ENCODE measurements at places on chromosomes 5 and 9.

DNA sequence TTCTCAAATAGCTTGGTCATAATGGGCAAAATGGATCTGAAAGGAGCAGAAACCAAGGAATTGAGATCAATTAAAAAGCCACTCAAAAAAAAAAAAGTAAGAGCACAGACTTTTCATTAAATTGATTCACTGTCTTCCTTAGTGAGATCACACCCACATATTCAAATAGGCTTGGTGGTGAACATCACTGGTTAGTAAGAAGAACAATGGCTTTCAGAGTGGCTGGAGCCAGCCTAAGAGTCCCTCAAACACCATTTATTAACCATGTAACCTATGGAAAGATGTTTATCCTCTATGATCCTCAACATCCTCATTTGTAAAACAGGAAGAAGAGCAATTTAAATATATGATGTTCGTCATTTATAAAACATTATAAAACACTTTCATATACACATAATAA lies 12.4 kb downstream of the CCDC112 start:
- no peak for DNase-seq

DNA sequence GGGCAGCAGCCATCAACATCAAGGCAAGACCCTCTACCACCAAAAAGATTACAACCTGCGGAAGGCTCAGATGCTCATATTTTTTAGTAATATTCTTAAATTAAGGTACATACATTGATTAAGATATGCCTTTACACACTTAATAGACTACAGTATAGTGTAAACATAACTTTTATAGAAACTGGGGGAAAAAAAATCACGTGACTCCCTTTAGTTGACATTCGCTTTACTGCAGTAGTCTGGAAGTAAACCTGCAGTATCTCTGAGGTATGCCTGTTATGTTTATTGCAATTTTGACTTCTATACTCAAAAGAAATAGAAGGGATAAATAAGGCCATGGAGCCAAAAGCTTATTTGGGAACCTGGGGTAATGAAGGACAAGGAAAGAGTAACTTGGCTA lies 15.1 kb upstream of the GCNT4 start:
- DNase-seq = no peak

GRCh38 chr5:153572411-153573145 lies 82.1 kb downstream of the GRIA1 start:
- no peak for DNase-seq

DNA sequence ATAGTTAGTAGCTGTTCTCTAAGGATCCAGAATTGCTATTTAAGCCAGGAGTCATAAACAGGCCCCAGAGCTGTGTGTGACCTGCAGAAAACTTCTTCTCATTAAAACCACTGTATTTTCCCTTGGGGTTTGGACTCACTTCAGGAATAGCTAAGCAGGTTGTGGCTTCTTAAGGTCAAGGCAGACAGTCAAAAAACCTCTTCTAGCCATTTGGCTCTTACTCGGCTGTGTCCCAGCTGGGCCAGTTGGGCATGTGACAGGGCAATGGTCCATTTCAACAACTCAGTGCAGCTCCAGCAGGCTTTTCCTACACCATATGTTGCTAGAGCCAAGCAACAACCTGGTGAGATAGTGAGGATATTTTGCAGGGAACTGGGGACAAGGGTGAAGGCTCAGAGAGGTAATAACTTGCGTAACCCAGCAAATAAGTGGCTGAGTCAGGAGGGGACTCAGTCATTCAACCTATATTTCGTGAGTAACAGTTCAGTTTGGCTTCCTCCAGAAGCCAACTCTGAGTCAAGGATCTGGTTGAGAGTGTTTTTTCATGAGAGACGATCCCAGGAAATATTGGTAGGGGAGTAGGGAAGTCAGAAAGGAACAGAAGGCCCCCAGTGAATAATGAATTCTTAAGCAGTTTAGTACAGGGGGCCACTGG lies 115.4 kb upstream of the PPP2R2B start:
- no peak for DNase-seq

GRCh38 chr5:66675406-66675805 lies 79.2 kb downstream of the MAST4 start:
- DNase-seq = no peak

GRCh38 chr9:38388283-38389223 lies 3.9 kb upstream of the ALDH1B1 start:
- DNase-seq = no peak

DNA sequence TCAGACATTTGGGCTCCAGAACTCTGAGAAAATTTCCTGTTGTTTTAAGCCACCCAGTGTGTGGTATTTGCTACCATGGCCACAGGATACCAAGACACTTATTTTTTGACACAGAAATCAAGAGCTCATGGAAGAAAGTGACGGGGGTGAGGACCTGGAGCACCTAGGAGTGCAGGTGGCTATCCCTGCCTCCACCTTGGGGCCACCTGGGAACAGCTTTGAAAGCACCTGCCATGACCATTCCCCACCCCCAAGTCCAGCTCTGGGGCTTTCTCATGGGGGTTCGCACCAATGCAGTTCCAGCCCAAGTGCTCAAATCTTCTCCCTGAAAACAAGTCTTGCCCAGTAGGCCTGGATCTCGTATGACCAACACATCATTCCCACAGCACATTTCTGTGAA lies 214.9 kb upstream of the IRX1 start:
- DNase-seq = no peak

- DNase-seq = no peak
Measured at GRCh38 chr5:115720888-115721287, 95.1 kb upstream of the TMED7 start.

DNA sequence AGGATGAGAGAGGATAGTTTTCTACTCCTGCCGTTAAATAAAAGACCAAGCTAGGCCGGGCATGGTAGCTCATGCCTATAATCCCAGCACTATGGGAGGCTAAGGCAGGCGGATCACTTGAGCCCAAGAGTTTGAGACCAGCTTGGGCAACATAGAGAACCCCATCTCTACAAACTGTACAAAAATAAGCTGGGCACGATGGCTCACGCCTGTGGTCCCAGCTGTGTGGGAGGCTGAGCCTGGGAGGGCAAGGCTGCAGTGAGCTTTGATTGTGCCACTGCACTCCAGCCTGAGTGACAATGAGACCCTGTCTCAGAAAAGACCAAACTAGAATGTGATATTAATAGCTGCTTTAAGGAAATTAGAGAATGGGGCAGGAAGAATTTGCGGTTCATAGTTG lies 158.4 kb downstream of the NIPBL start:
- DNase-seq = no peak

DNA sequence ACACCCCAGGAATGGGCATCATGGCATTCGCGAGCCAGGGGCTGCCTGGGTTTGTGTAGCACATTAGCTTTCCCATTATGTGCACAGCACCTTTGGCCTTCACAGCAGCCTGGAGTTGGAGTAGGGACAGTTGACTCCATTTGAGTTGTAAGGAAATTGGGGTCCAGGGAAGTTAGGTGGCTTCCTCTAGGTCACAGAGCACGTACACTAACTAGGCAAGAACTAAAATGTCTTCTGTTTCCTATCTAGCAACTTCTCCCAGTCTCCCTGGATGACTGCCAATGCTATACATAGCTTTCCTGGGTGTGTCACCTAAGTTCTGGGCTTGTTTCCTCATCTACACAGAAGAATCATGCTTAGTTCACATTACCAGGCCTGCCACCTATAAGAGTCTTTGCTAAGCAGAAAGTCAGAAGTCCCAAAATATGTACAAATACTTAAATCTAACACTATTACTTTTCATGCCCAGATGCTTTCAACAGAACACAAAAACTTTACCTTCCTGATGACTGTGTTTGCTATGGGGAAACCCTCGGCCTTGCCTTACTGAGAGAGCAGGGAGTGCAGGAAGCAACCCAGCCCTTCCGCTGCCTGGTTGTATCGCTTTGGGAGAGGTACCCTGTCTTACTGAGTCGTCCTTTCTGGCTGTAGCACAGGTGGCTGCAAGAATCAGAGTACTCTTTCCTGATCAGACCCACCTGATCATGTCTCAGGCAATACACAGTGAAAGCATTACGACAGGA lies 12.0 kb downstream of the MACROH2A1 start:
- DNase-seq = no peak

DNA sequence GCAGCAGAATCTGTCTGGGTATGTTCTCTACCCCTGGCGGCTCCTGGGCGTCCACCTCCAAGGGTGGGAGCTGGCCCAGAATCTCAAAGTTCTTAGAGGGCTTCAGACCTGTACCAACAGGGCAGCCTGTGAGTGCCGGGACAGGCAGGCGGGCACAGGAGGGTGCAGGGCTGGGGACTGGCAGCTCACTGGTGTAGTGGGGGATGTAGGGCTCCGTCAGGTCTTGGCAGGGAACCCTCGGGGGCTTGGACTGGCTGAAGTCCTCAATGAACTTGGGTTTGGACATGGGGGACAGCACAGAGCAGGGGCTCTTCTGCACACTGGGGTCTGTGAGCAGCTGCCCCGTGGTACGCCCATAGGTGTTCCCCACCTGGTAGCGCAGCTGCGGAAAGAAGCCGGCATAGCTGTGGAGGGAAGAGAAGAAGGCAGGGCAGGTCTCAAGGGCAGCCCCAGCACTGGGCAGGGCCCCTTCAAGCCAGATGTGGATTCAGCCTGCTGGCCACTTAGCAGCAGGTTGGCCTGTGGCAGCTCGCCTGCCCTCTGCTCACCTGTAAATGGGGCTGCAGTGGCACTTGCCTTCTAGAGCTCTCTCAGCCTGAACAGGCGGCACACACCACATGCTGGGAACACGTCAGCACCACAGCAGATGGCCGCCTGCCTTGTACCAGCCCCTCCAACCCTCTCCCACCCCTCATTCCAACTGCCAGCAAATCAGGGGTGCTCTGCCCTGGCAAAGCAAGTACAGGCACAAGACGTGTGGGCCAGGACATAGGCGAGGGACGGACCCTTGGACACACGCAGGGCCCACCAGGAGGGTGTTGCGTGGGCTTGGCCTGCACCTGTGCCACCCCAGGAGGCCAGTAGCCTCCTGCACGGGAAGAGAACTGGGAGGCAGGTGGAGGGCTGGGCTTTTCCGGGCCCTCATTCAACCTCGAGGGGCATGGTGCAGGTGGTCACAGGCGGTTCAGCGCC lies 4.6 kb downstream of the TUBB4B start:
- no peak for DNase-seq

DNA sequence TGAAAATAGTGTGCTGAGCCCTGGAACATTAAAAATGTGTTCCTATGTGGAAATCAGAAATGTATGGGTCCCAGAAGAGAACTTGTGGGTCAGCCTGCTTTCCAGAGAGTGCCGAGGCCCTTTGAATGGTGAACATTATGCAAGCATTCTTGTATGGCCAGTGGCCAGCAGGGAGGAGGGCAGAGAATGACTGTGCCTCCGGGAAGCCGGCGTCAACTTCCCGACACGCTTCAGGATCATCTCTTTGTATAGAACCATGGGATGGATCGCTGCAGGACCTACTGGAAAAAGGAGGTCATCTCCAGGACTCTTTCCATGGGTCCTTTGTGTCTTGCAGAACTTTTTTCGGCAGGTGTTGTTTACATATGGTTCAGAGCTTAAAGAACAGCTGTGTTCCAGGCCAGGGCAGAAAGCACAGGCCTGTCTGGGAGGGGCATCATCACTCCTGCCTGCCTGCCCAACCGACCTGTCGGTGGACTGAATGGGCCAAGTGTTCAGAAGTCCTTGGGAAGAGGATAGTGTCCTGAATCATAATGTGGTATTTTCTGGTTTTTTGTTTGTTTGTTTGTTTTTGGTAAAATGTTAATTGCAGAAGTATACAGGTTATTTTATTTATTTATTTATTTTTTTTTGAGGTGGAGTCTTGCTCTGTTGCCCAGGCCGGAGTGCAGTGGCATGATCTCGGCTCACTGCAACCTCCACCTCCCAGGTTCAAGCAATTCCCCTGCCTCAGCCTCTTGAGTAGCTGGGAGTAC lies 9.0 kb downstream of the PRRC2B start:
- no peak for DNase-seq

DNA sequence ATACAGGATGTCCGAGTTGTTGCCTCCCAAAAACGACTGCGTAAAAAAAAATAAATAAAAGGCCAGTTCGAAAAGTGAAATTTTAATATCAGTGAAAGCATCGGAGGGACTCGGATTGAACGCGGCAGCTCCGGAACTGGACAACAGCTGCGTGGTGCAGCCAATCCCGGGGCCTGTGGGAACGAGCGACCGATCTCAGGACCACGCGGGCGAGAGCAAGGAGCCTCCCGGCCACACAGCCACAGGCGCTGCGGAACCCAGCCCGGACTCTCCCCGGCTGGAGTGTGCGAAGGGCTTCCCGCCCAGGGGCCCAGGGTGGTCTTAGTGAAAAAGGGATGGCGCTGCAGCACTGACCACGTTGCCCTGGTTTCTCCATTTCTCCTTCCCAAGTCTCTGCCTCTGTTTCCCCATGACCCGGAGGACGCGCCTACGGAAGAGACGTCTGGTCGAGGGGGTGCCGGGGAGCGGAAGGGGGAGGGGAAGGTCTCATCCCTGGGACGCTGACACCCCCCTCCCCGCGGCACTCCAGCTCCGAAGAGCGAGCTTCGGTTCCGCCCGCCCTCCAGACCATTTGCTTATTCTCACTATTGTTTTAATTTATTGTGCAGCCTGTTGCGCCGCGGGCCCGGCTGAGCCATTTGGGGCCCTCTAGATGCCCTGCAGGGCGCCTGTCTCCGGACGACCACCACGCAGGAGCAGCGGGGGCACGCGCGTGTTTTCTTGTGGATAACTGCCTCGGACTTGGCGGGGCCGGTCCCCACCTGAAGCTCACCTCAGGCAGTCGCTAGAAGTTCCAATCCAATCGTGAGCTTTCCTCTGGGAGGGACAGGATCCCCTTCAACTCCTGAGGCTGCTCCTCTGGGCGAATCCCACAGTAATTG lies 303.0 kb downstream of the PARP8 start:
- DNase-seq = no peak

DNA sequence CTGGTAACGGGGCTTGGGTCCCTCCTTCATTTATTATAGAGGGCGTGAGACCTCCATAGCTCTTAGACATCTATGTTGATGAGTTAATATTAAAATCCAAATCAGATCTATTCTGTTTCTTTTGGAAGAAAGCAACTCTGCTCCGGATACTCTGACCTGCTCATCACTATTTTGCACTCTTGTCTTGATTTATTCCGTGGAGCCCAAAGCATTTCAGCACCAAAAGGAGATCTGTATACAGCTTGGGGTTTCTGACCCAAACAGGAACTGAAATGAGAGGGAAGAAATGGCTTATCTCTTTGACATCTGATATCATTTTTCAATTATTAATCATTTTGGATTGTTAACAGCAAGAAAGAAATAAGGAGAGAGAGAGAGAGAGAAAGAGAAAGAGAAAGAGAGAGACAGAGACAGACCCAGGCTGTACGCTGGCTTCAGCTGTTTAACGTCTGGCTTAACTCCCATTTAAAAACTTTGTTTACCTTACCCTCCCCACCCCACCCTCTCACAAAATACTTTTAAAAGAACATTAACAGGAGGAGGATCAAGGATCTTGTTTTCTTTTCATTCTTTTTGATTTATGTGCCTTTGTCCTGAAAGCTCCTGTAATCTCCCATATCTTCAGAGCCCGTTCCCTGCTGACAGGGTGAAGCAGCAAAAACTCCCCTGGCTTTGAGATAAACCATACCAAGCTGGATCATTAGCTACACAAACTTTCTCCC lies 231.4 kb upstream of the TUT7 start:
- DNase-seq = no peak

DNA sequence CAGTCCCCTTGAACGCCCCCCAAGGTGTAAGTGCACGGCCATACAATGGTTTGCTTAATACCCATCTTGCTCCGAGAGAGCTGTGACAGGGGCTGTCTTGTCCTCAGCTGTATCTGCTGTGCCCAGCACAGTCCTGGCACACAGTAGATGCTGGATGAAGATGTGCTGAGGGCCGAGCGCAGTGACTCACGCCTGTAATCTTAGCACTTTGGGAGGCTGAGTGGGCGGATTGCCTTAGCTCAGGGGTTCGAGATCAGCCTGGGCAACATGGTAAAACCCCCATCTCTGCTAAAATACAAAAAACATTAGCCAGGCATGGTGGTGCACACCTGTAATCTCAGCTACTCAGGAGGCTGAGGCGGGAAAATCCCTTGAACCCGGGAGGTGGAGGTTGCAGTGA lies 53.6 kb downstream of the C9orf50 start:
- no peak for DNase-seq
